ENCODE measurements at places on chromosomes 3 and 15.

GRCh38 chr15:77541421-77542181 lies 91.1 kb downstream of the LINGO1 start:
- DNase-seq, result no peak

- no peak for DNase-seq
These were observed 11.6 kb upstream of the DPH6 start for GRCh38 chr15:35557544-35557943.

DNA sequence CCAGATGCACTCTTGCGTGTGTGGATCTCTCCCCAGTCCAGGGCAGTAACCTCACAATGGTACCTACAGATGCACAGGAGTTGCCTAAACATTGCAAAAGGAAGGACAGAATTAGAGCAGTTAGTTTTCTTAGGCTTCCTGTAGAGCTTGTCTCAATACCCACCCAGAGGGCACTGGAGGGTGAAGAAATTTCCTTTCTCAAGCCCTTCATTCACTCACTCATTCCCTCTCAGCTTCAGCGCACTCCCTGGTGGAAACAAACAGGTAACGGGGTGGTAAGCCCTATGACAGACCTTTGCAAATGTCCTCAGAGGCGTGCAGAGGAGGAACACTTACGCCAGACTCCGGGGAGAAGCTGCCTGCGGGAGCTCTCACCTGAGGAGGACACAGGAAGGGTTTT lies 267.4 kb upstream of the HES1 start:
- no peak for DNase-seq

DNA sequence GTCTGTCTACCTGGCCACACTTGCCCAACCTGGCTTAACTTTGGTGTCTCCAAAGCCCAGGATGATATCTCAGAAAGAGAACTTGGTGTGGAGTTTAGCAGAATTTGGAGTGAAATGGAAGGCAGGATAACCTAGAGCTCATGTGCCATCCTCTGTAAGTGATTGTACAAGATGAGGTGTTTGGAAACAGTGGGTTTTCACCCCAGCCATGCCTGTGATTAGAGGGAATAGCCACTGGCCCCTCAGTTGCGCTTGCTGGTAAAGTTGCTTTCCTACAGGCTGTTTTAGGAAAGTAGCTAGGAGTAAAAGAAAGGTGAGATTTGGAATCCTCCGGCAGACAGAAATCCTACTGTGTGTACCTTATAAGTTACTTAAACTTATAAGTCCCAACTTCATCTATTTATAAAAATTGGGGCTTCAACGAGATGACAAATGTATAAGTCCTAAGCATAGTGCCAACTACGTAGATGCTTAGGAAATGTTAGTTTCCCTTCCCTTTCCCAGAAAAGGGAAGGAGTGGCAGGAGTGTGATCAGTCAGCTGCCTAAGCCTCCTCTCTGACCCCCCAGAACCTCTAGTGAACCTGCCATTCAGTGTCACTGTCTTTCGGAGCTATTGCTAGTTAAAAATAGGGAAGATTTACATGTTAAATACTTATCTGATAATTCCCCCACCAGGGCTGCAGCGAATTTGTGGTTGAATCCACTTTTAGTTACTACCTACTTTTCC lies 13.4 kb upstream of the BMF start:
- no peak for DNase-seq

GRCh38 chr3:89560568-89560967 lies 453.1 kb downstream of the EPHA3 start:
- no peak for DNase-seq

DNA sequence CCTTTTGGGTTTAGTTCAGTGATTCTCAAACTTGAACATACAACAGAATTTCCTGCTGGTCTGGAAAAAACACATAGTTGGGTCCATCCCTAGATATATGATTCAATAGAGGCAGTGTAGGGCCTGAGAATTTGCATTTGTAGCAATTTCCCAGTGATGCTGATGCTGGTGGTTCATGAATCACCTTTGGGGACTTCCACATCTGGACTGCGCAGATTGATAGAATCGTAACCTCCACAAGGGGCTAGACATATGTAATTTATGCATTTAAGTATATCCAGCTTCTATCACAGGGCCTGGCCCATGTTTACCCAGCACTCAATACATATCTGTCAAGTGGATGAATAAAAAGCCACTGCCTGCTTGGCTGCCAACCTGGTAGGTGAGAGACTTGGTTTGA lies 33.8 kb upstream of the SUCLG2 start:
- no peak for DNase-seq

DNA sequence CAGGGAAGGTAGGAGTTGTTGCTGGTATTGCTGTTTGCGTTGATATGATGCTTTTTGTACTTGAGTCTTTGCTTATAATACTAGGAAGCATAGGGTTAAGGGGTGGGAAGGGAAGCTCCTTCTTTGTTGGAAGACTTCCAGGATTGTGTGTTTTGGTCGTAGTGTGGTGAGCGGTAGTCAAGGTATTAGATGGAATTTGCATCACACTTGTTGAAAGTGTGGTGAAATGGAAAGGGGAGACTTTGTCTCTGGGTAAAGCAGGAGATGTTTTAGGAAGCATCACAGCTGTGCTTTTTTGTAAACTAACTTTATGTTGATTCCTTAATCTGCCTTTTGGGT lies 14.9 kb downstream of the IGSF10 start:
- DNase-seq, result no peak

GRCh38 chr3:112230033-112230432 lies 64.0 kb downstream of the SLC9C1 start:
- DNase-seq, result no peak

DNA sequence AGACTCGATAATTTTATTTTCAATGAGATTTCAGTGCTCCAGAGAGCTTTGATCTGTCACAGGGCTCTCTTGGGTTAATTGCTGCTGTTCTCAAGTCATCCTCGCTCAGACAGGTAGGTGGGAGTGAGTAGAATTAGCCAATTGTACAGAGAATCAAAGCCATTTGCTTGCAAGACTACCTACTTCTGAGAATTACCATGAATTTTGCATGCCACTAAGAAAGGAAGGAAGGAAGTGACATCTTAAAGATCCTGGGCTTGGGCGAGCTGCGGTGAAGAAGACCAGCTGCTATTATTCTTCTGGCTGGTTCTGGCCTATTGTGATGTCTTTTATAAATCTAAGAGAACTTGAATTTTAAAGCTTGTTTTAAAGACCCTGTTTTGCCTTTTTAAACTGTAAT lies 154.1 kb upstream of the LPP start:
- DNase-seq, result peak; percentile 62

- peak; percentile 1 for DNase-seq
These were observed 14.6 kb downstream of the ZNF710 start for GRCh38 chr15:90015749-90016148.

DNA sequence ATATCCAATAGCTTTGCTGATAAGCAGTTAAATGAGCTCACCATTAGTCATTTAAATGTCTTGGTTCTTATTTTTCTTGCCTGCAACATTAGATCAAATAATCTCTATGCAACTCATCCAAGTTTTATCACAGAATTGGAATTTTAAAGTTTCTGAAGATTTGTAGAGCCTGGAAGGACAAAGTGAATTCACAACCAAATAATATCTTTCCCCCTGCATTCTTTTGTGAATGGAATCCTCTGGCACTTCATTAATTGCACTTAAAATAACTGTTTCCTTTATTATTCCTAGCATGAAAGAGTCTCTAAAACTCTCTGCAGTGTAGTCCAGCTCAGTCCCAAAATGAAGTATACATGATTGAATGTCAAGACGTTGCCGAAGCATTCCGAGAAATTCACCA lies 345.6 kb upstream of the TGFBR2 start:
- no peak for DNase-seq

- no peak for DNase-seq
These were observed 15.1 kb downstream of the GRIP2 start for GRCh38 chr3:14524920-14525660.

DNA sequence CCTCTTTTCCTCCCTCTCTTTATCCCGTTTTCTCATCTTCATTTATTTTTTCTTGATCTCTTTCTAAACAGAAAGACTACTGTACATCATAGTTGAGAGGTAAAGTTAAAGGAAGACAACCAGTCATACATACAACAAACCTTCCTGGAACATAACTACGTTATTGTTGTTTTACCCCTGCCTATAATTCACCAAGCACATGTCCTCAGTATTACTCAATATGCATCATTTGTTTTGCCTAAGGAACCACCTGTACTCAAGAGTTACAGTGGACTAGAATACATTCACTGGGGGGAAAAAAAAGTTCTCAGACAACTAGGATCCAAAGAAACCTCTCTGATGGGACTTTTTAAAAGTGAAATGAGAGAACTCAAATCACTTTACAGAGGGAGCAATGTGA lies 344.7 kb upstream of the RBMS3 start:
- DNase-seq, result no peak

- no peak for DNase-seq
These were observed 2.6 kb downstream of the PLCD1 start for GRCh38 chr3:38026856-38027255.

DNA sequence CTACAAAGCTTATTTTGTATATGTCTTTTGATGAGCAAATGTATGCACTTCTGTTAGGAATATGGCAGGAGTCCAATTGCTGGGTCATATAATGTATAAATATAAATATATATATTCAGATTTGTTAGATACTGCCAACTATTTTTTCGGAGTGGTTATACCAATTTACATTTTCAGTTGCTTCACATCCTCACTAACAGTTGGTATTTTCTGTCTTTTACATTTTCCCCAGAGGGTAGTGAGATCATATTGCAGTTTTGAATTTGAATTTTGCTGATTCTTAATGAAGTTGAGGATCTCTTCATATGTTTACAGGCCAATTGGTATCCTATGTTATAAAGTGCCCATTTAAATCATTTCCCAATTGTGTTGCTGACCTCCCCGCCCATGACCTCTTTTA lies 139.0 kb upstream of the KCNMB2 start:
- no peak for DNase-seq

GRCh38 chr3:108119398-108120104 lies 28.7 kb upstream of the CD47 start:
- DNase-seq, result no peak

DNA sequence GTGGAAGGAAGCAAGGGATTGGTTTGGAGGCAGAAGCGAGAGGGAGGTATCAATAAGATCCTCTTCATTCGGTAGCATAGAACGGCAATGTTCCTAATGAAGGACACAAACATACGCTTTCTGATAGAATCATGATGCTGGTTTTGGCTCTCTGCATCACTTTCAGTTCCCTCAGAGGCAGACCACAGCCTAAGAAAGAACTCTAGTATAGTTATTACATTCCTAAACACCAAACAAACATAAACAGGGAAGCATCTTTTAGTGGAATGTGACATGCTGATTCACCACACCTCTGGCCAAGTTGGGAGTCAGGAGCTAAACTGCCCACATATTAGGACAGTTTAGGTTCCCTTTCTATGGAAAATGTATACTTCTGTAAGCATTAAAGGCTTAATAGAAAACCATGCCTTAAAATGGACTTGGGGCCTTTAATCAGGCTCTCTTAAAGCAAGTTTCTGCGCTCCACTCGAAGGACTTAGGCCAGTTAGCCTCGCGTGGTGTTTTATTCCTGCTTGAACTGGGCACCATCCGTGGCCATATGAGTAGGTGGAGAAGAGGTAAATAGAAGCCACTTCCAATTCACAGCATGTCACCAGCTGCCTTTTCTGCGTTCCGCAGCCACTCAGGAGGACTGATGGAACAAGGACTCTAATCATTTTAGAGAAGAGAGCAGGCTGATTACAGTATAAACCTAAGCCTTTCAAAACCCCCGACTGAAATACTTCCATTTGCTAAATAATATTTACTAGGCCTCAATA lies 53.7 kb downstream of the CD47 start:
- DNase-seq, result no peak

DNA sequence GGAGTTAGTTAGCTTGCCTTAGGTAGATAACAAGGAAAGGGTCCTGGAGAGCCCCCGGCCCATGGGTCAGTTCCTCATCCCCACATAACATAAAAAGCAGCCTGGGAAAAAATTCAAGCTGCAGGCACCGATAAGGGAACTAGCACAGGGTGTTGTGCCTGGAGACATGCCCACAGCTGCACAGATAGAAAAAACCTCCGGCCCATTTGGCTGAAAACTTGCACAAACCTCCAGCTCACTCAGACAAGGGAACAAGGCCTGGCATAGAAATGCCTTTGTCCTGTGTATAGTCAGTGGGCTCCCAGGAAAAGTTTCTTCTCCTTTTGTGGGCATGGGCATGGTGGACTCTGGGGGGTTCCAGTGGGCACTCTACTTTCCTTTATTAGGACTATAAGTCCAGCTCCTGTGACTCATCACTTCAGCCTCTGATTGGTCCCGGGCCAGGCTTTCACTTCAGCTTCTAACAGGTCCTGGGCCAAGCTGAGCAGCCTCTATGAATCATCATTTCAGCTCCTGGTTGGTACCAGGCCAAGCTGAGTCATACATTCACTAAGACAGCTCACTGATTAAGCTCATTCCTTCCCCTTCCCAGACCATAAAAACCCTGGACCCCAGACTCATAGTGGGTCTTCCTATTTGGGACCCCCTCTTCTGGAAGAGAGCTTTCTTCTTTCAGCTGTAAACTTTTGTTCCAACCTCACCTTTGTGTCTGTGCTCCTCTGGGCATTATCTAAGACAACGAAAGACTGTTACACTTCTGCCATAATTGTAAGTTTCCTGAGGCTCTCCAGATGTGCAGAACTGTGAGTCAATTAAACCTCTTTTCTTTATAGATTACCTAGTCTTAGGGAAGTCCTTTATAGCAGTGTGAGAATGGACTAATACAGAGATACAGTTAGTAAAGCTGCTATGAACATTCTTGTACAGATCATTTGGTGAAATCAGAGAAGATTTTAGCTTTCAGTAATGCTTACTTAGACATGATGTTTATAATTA lies 348.0 kb upstream of the DPPA4 start:
- no peak for DNase-seq

- no peak for DNase-seq
These were observed 135.3 kb downstream of the FNDC3B start for GRCh38 chr3:172174513-172175253.
